Activated T-helper 1 cell treated with anti-CD3 and anti-CD28 coated beads, Interleukin-12 subunit alpha, Interleukin-12 subunit beta, Interleukin-2, Interleukin-4 antibody, amounts not matched to agents 30 ng/mL and 10 ng/mL and 1 ng/mL, durations not matched to agents 14 hours and 24 hours and 36 hours (primary cell): ENCODE measurements at places on chromosomes 1 and 21. TPM values are rescaled to one million over a fixed set of nuclear protein-coding genes. Genes with fewer than 3 reads are reported as not detected.

The SLC19A2 gene
- 12.8 and 14.0 TPM in 2 replicates for total RNA-seq

The SYCP1 gene
- total RNA-seq, result not detected in 2 replicates

DNA sequence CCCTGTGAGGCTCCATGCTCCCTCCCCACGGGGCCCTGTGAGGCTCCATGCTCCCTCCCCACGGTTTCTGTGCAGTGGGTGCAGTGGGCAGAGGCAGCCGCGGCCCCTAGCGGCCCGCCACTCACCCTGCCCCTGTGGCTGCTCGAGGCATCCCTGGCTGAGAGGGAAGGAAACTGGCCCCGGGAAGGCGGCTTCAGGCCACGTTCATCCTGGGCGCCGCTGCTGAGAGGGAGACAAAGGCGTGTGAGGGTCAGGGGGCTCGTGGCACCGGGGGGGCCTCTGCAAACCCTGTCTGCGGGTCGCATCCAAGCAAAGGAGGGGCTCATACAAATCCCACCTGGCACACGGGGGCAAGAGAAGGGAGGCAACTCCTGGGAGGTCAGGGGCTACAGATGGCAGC is 8.5 kb downstream of the CFAP410 start:
- no peaks in the 10 kb centered on the region for H3K4me1 ChIP-seq
- no peak for DNase-seq
- no peak overlapping the region for H3K27ac ChIP-seq
- no peaks in the 10 kb centered on the region for H3K27me3 ChIP-seq
- no peaks in the 10 kb centered on the region for H3K36me3 ChIP-seq

- H3K36me3 ChIP-seq, result no peaks in the 10 kb centered on the region
- no peak for DNase-seq
- H3K4me1 ChIP-seq, result no peaks in the 10 kb centered on the region
- no peak overlapping the region for H3K4me3 ChIP-seq
Observed at GRCh38 chr1:30049748-30050296, 673.6 kb downstream of the MATN1 start.

DNA sequence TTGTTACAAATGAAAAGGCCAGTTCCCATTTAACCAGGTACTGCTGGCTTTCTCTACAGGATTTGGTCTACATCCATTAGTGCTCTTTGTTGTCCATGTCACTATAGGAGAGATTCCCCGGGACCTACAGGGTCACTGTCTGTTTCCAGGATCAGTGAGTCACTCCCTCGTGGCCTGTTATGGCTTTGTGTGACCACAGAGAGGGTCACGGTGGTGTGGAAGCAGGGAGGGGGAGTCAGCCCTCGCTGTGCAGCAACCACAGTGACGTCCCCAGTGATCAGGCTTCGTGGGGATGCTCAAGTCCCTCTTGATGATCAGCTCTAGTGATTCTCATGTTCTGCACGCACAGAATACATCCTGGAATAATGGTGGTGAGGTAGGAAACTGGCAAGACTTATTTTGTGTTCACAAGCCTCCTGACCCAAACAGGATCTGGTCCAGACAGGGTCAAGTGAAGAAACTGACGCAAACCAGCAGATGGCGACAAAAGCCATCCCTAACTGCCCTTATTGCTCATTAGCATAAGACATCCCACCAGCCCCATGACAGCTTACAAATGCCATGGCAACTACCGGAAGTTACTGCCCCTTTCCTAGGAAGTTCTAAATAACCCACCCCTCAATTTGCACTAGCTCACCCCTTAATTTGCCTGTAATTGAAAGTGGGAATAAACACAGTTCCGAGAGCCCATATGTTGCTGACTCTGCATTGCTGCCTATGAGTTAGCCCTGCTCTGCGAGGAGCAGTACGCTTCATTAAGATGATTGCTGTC is 98.5 kb downstream of the DISC1 start:
- H3K4me1 ChIP-seq, result no peaks in the 10 kb centered on the region
- no peak overlapping the region for H3K4me3 ChIP-seq
- H3K27ac ChIP-seq, result no peak overlapping the region

DNA sequence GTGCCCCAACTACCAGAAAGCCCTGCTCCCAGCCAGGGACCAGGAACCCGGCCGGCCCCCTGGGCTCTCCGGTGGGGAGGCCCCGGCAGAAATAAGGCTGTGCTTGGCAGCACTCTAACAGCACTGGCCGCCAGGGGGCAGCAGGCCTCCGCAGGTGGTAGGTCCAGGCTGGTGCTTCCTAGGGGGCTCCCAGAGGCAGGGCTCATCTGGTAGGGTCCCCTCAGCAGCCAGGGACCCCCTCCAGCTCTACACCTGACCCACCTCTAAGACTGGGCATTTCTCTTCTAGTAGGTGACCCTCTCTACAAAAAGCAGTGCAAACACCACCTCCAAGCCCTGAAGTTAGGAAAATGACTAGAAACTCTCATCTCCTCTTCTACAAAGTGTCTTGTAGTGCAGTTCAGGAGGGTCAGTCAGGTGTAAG is 85.6 kb downstream of the STUM start:
- DNase-seq, result peak; percentile 66
- no peaks in the 10 kb centered on the region for H3K27me3 ChIP-seq
- H3K36me3 ChIP-seq, result peaks cover 37% of the 10 kb centered on the region
- H3K4me3 ChIP-seq, result no peak overlapping the region
- peak overlapping the region; percentile 31 for H3K27ac ChIP-seq

DNA sequence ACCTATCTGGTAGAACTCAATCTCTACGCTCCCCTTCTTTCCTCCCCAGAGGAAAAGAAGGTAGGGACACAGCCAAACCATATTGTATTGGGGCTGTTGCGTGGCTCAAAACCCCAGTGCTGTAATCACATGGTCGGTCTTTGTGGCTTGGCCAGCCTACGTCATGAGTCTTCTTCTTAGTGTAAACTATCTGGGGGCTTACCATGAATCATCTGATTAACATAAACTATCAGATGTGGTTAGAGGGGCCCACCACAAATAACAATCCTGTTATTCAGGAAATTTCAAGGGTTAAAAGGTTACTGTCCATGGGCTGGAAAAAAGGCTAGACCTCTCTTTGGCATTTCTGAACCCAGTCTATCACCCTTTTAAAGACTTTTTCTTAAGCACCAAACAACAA is 49.5 kb upstream of the GPR52 start:
- no peaks in the 10 kb centered on the region for H3K36me3 ChIP-seq
- H3K27me3 ChIP-seq, result no peaks in the 10 kb centered on the region
- no peak for DNase-seq
- no peak overlapping the region for H3K4me3 ChIP-seq
- H3K4me1 ChIP-seq, result no peaks in the 10 kb centered on the region
